ENCODE measurements at places on chromosomes 3 and 15. TPM values are rescaled to one million over a fixed set of nuclear protein-coding genes. Genes with fewer than 3 reads are reported as not detected.

- no peak for DNase-seq
Measured at GRCh38 chr3:108899530-108899929, 54.1 kb downstream of the GUCA1C start.

- DNase-seq, result no peak
Measured at GRCh38 chr3:80159990-80160506, 392.2 kb upstream of the ROBO1 start.

DNA sequence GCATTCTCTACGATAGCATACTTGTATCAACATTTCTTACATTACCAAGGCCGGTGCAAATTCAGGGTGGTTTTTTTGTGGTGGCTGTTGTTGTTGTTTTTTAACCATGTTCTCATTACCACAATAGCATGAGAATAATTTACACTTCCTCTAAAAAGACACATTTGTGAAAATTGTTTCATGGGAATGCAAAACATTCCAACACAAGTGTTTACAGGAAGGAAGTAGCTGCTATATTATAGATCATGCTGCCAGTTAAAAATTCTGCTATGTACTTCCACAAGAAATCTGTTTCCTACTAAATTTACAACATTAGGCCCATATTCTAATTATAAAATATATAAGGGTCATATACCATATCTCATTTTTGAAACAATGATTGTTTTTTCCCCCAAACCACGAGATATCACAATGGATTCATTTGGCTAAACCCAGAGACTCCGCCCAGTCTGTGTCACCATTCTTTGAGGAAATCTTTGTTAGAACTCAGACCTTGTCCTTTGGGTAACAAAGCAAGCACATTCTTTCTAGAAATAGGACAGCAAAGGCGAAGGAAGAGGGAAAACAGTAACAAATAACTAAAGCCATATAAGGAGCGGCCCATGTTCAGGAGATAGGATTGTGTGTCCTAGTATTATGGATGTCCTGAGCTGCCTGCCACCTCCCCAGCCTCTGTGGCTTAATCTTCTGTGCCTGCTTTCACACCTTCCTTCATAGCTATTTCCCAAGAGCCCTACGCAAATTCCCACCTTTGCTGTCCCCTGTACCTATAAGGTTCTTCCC lies 60.1 kb downstream of the UACA start:
- DNase-seq, result no peak

DNA sequence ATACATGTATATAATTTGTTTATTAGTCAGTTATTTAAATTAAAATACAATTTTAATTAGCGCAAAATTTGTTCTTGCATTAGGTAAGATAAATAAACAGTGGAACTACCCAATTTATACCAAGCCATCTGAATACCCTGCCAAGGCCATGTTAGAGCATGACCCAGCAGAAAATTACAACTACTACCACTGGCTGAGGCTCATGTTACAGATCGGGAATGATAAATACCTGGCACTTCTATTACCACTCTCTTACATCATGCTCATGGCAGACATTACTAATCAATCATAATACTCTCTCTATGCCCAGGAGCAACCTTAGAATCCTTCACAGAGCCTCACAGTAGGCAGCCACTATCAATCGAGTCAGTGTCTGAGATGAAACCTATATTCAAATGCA lies 21.2 kb upstream of the LMOD3 start:
- DNase-seq, result peak; percentile 36

DNA sequence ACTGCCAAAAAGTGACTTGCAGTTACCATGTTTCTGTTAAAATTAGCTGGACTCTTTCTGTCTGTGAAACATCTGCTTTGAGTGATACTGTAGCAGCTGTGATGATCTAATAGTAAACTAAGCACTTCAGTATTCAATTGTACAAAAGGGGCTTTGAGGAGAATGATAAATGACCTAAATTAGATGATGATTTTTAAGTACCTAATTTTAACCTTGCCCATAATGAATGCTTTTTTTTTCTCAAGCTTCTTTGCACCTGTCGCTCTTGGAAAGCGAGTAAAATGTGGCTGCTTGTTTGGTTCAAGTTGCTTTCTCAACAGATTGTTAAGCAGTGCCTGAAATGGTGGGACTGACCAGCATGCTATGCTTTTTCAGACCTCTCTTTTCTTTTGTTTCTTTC lies 752.3 kb downstream of the EPHA3 start:
- DNase-seq, result no peak

DNA sequence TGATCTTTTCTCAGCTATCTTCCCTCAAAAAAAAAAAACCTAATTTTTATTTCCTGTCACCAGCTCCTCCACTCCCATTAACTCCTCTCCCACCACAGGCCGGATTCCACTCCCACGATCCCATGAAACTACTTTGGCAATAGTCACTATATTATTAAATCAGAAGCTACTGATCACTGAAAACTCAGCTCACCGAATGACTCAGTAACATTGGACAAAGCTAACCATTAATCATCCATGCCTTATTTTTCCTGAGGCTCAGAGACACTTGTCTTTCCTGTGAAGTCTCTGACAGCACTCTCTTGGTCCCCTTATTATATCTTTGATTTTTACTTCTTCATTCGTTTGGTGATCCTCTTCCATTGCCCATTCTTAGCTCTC lies 260.2 kb downstream of the CGGBP1 start:
- no peak for DNase-seq

Gene PCOLCE2
- total RNA-seq, result 57.2 TPM

- no peak for DNase-seq
Measured at GRCh38 chr3:4261406-4261805, 41.8 kb upstream of the SETMAR start.

DNA sequence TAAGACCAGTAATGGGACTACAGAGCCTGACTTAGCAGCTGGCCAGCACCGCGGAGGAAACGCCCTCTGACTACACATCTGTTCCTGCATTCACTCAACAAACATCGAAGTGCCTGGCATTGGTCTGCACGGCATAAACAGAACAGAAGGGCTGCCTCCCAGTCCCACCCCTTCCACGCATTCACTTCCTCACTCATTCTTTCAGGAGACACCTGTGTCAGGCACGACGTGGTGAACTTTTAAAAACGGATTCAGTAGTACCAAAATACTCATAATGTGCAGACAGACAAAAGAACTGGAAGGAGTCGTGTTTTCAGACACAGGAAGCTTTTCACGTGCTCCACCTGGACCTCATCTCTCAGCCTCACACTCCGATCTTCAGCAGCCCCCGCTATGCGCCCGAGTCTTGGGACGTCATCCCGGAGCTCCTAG lies 123.3 kb downstream of the XXYLT1 start:
- DNase-seq, result no peak

GRCh38 chr15:74768771-74769342 lies 13.0 kb upstream of the CSK start:
- peak; percentile 74 for DNase-seq
